Skin of body (tissue), 3 donors: ENCODE measurements at places on chromosomes 13 and 19. TPM values are rescaled to one million over a fixed set of nuclear protein-coding genes. Genes with fewer than 3 reads are reported as not detected.
A peak's percentile ranks its signal among the peaks of the same experiment; 100 is the strongest.

DNA sequence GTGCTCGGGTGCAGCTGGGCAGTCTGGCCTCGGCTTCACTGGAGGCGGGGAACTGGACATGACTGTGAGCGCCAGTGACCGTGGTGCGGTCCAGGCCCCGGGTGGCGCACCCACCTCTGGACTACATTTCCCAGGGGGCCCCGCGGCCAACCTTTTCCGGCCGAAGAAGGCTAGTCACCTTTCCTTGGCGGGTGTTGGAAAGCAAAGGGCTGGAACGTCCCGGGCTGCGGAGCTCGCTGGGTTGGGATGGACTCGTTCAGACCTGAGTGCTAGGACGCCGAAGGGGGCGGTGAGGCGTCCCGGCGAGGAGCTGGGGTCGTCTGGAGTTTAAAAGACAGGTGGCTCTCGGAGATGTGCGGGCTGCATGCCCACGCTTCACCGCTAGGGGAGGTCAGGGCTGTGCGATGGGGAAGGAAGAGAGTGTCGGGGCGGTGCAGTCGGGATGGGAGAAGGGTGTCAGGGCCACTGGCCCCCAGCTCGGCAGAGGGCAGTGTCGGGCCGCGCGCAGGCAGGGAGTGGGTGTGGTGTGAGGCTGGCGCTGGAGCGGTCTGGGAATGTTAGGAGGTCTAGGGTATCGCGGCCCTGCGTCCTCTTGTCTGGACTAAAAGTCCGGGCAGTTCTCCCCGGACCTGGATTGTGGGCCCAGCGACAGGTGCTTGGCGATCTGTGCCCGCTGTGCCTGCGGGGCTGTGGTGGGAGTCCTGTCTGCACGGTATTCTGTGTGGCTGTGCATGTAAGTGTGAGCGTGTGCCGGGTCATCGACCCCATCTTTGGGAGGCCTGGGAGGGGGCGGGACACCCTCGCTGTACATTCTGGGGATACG lies 57.1 kb downstream of the ZNF568 start:
- DNase-seq: peak; percentile 73

DNA sequence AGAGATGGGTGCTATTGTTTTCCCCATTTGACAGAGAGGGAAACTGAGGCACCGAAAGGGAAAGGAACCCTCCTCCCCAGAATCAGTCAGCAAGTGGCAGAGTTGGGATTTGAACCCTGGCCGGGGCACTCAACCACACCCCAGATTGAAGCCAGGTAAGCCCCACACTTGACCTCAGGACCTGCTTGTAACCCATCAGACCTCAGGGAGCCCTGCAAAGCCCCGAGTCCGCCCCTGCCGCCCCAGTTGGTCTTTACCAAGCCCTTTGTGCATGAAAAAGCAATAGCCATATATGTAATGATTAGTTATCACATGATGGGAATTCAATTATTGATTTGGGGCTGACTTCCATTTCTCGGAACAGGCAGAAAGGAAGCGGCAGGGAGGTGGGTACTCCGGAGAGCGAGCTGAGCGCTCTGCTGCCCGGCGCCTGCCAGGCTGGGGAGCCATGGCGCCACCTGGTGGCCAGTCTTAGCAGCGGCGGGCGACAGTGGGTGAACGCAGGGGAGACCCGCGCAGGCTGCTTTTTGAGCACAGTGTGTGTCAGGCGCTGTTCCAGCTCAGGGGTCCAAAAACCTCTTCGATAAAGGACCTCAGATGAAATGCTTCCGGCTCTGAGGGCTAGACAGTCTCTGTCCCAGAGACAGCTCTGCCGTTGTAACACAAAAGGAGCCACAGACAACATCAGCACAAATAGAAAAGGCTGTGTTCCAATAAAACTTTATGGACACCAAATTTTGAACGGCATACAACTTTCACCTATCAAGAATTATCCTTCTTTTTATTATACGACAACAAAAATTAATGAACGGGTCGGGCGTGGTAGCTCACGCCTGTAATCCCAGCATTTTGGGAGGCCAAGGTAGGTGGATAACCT lies 82.9 kb upstream of the CACNA1A start:
- DNase-seq: peak; percentile 43

GRCh38 chr13:43273362-43273761 lies 250.0 kb downstream of the DNAJC15 start:
- no peak for DNase-seq

- no peak for DNase-seq
Observed at GRCh38 chr19:38031423-38031770, 124.4 kb downstream of the SIPA1L3 start.

GRCh38 chr19:52690369-52691214 lies 44.3 kb downstream of the ZNF611 start:
- peak; percentile 89 for DNase-seq

DNA sequence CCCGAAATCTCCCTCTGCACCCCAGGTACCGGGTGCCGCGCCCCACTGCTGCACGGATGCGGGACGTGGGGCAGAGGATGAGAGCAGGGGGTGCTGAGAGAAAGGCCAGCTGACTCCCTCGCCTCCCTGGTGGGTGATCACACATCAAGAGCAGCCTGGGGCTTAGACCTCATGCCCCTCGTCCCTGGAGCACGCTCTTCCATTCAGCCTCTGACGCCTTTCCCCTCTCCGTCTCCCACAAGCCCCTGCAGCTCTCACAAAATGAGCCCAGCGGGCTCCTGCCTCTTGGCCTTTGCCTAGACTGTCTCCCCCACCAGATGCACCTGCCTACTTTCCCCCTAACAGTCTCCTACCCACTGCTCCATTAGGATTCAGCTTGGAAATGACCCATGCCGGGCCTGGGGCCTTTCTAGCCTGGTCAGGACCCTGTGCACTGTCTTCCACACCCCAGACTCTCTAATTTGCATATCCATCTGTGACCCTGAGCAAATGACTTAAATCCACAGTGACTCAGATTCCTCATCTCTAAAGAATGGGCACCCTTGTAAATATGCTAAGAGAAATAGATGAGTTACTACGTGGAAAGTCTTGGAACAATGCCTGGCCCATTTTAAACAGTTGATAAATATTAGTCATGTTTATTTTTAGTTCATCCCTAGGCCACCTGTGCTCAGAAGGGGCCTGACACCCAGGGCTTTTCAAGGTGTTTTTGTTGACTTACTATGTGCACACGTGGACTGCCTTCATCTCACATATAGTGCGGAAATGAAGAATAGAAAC lies 582 bp upstream of the PTPRH start:
- no peak for DNase-seq

DNA sequence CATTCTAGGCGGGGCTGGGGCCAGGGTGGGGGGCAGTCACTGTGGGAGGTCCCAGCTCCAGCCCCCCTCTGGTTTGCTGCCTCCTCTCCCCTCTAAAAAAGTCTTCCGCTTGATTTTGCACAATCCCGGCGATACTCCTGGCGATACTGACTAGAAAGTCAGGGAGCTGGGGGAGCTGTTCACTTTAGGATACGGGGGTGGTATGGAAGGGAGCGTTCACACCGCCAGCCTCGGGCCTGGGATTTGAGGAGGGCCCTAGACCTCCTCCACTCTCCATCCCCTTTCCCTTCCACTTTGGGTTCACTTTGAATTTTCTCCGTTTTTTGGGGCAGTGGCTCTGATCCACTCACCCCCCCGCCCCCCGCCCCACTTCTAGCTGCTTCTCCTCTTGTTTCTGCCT lies 35.0 kb downstream of the KEAP1 start:
- no peak for DNase-seq

- no peak for DNase-seq
Observed at GRCh38 chr13:27665333-27665732, 43.6 kb downstream of the POLR1D start.

- no peak for DNase-seq
Observed at GRCh38 chr13:95530178-95530577, 22.3 kb upstream of the CLDN10 start.

DNA sequence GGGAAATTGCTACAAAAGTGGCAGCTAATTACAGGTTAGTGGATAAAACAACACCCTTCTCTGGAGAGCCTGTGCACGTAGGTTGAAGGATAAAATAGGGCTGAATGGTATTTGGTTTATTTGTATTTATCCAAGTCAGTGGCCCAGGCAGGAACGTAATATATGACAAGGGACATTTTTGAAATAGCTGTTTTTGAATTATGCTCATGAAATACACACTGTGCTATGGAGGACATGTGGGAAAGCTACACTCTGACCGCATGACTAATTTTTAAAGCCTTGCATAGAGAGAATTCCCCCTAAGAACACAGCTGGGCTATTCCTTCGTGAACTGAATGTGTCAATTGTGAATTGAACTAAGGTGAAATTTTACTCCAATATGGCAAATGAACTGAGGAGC lies 292.1 kb upstream of the MAB21L1 start:
- DNase-seq: no peak

Gene ZNF491
- 3.8 TPM for total RNA-seq

Gene ZNF723
- not detected for total RNA-seq

Gene SGCG
- total RNA-seq: 22.2 TPM

Gene WDR87
- total RNA-seq: not detected

Gene ZNF616
- 12.9 TPM for total RNA-seq

Gene ADAMTSL5
- total RNA-seq: 3.1 TPM

Gene CYP4F2
- total RNA-seq: 0.89 TPM

Gene ZNF560
- total RNA-seq: 0.49 TPM
